ENCODE measurements at places on chromosomes 11 and 22.

DNA sequence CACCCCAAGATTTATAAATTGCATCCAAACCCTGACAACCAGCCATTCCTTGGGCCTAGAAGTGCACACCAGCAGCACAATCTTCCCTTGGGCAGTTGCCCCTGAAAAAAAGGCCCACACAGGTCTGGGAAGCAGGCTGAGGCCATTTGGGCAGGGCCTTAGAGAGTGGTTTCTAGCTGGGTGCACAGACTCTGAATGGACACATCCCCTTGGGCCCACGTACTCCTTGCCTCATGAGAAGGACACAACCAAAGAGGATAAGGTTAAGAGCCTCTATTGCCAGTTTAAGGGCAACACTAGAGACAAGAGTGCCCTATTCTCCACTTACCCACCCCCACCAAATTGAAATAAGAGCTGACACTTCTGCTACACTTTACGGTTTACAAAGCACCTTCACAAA is 933 bp upstream of the PANX3 start:
- no peak for DNase-seq

DNA sequence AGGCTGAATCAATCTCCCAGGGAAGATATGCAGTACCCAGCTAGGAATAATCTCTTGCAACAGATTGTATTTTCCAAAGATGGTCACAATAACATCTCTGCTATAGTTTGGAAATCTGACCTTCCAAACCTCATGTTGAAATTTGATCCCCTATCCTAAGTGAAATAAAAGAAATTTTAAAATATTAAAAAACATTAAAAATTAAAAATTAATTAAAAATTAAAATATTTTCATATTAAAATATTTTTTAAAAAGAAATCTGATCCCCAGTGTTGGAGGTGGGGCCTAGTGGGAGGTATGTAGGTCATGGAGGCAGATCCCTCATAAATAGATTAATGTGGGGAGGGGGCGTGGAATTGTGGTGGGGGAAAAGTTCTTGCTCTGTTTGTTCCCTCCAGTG is 79.7 kb downstream of the FAM168A start:
- DNase-seq, result no peak

DNA sequence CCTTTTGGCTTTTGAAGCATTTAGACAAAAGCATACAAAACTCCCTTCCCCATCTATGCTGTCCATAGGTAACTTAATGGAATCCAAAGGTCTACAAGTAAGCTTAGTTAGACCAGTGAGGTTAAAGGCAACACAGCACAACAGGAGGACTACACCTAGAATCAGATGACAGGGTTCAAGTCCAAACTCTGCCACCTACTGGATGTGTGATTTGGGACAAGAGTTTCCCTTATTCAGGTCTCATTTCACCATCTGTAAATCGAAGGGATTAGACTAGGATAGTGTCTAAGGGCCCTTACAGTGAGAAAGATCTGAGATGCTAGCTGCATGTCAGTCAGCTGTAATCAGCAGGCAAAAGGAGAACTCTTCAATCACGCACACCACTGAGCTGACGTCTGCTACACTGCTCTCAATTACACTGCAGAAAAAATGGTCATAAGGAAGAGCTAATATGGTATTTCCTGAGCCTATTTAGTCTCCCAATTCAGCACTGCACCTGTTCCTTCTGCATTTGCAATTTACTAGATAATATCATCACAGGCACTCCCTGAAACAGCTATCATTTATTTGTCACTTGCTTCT is 82.2 kb downstream of the SERGEF start:
- no peak for DNase-seq

DNA sequence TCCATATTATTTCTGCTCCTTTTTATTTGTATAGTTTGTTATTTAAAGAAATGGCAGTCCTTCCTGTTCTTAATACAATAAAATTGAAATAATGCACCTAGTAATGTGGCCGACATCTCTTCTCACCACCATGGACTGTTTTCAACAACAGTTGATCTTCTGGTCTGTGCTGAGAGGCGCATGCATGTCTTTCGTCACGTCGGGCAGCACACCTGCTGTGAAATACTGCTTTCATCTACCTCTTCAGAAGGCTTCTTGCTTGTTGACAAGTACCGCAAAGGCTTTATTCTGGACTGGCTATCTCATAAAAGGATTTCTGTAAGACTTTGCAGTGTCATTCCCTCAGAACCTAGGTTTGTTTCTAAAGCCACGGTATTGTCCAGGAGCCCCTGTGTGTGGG is 13.9 kb upstream of the MYO18B start:
- DNase-seq, result no peak

DNA sequence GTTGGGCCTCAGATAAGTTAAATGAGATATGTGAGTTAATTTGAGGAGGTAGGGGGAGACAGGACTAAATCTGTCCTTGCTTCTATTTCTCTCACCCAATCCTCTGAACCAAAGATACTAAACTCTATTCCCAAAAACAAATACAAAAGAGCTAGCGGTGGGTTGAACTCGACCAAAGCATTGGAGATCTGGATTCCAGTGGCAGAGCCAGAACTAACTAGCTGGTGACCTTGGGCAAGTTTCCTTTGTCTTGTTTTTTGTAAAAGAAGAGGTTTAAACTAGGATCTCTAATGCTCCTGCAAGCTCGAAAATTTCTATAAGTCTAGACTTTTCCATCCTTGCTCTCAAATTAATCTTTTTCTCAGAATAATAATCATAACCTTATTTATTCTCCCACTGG is 1.5 kb downstream of the ME3 start:
- no peak for DNase-seq

DNA sequence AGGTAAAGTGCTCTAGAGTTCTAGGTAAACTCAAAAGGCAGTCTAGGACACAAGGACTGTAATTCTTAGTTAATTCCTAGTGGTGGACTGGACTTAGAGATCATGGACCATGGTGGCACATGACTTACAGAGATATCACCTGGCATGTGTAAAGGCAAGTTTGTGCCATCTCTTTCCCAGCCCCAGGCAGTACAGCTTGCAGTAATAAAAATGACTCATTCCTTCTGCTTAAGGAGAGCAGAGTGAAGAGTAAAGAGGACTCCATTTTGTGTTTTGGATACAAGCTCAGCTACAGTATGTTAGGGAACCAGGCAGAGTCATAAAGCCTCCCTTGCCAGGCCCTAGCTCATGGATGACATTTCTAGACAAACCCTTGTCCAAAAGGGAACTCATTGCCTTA is 629.9 kb downstream of the JRKL start:
- no peak for DNase-seq

GRCh38 chr22:37234736-37235711 is 9.0 kb downstream of the RAC2 start:
- no peak for DNase-seq

DNA sequence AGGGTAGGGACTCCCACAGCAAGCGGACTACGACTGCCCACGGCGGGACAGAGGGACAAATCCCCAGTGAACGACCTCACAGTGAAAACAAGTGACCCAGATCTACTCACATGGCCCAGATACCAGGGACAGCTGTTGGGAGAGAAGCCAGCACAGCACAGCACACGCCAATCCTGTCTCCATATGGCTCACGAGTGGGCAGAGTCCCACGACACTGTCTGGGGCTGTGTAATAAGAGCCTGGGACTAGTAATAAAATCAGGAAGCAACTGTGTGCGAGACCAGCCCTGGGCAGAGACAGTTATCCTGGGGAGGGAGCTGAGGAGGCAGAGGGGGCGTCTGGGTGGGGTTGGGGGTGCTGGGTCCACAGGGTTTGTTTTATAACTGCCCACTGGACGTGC is 385.0 kb downstream of the CTTN start:
- no peak for DNase-seq

- DNase-seq, result no peak
Measured at GRCh38 chr11:108498816-108499408, 728 bp upstream of the POGLUT3 start.

GRCh38 chr22:43396934-43397457 is 14.8 kb upstream of the MPPED1 start:
- DNase-seq, result no peak

DNA sequence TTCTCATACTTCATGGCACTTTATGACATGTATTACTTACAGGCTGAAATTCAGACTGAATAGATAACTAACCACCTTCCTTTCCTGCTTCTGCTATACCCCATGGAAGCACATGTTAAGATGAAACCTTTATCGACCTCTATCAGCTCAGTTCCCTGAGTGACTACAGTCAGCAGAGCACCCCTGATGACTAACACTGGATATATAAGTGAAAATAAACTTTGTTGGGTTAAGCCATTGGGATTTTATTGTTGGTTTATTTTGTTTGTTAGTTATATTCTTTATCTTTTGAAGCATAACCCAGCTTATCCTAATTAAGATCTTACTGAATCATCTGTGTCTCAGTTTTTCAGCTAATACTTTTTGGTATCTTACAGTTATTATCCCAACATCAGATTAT is 23.0 kb upstream of the MAML2 start:
- DNase-seq, result no peak

DNA sequence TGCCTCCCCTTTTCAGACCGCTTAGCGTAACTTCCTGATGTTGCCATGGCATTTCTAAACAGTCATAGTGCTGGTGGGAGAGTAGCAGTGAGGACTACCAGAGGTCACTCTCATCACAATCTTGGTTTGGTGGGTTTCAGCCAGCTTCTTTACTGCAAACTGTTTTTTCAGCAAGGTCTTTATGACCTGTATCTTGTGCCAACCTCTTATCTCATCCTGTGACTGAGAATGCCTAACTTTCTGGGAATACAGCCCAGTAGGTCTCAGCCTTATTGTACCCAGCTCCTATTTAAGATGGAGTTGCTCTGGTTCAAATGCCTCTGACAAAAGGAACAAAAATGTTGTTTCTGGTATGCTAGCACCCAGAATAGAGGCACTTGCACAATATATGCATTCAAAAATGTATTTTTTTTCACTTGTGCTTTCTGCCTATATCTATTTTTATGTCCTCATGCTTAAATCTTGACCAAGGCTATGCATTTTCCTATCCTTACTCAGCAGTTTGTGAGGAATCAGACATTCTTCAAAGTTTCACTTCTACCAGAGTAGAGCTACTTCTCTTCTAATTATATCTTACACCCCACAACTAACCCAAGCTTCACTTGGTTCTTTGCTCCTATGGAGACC is 16.1 kb upstream of the OR51M1 start:
- DNase-seq, result no peak

GRCh38 chr22:38767313-38767712 is 11.5 kb upstream of the SUN2 start:
- no peak for DNase-seq

GRCh38 chr22:26751217-26751616 is 93.8 kb downstream of the MIAT start:
- no peak for DNase-seq

- DNase-seq, result no peak
Measured at GRCh38 chr22:19525116-19525660, 978 bp upstream of the CLDN5 start.

DNA sequence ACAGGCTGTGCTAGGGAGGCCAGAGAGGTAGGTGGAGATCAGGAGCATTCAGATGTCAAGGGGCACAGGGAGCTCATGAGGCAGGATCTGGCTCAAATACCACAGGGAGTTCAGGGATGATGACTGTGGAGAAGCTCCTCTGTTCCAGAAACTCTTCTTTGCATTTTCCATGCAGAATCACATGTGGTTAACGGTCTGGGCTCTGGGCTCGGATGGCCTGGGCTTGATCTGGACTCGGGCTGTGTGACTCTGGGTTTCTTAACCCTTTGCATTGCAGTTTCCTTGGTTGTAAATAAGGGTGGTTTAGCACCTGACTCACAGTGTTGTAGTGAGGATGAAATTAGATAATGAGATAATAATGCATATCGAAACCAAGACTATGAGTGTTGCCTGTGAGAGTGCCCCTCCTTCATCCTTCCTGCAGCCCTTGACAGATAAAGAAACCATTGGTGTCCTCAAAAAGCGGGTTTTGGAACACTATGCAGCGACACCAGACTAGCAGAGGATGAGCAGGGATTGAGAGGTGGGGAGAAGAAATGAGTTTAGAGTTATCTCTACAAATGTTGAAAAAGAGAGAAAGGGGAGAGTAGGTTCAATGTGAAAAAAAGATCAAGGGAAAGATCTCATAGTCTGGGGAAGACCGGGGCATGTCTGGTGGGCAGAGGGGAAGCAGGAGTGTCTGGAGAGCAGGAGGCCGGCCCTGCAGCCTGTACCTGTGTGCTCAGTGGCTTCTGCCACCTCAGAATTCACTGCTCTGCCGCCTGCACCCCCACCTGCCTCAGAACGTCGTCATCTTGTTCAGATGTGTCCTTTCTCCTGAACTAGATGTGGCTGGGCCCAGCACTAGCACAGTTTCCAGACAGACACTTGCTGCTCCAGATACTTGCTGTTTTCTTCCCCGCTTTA is 197.8 kb upstream of the SORL1-AS1 start:
- DNase-seq, result no peak

DNA sequence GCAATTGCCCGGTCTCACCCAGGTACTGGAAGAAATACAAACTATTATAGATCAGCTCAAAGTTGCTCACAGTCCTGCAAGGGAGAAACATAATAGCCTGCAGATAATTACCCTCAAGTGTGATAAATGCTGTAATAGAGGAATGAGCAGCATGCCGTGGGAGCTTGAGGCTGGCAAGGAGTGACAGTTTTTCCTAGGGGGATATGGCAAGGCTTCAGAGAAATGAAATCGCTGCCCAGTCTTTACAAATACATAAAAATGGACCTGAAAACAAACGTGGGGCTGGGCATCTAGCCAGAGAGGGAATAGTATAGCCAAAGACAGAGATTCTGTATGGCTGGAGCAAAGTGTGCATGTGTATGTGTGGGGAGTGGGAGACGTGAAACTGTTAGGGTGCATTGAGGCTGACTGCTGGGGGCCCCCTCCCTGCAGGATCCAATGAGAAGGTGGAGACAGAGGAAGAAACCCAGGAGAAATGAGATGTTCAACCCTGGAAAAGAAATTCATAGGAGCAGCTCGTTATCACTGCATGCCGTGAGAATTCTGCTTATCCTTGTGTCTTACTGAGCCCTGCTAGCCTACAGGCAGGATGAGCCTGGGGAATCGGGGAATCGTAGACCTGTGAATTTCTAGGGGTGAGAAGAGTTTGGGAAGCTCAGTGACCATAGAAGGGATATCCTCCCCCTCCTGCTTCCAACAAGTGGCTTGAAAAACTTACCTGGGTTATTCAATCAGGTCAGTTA is 167.0 kb downstream of the LDLRAD3 start:
- DNase-seq, result no peak

- no peak for DNase-seq
Measured at GRCh38 chr22:45314786-45315185, 5.1 kb downstream of the FAM118A start.

DNA sequence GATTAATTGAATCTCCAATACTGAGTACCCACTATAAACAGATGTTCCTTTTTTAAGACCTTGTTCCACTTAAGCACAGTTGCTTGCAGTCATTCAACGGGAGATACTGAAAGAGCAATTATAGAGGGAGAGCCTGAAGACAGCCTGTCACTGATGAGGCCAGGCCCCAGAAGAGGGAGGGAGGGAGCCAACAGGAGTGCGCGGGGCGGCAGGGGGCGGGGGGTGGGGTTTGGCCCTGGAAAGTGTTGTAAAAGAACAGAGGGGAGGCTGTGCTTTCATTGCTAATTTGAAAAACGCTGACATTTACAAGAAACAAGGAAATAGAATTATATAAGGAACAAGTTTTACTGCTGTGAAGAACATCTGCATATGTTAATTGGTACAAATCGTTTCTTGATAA is 53.1 kb downstream of the MAP6 start:
- no peak for DNase-seq

Data from inflammatory macrophage (primary cell).